ENCODE measurements at places on chromosomes 1 and 21.

GRCh38 chr1:156148216-156148615 lies 5.2 kb upstream of the SEMA4A start:
- DNase-seq: no peak

DNA sequence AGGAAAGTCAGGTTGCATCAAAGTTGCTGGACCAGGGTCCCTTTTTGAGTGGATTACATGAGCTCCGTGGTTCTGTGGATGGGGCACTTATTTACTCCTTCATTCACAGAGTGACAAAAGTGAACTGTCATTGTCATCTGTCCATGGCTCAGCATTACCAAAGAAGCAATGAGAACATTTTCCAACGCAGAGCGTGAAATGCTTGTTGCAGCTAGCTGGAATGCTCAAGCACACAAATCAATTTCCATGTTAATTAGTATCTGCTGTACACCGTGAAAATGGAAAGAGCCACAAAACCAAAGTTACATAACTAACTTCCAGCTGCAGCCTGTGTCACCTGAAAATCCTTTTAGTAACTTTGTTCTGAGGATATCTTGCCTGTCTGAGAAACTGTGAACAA lies 78.9 kb downstream of the MT1HL1 start:
- no peak for DNase-seq

GRCh38 chr1:85121744-85122143 lies 73.4 kb upstream of the MCOLN3 start:
- DNase-seq: no peak

GRCh38 chr1:88773540-88774150 lies 89.6 kb downstream of the PKN2 start:
- DNase-seq: no peak

DNA sequence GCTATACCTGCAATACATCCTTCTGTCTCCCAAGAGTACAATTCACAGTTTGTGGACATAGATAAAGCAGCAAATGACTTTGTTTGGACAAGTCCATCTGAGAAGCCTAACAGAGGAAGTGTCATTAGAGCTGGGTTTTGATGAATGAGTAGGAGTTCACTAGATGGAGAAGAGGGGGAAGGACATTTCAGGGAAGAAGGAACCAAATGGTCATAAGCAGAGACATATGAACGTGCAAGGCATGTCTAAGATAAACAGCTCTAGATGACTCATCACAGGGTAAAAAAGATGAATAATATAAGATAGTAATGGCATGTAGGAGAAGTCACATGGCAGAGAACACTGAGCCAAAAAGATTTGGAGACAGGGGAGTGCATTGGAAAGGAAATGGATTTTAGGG lies 54.5 kb downstream of the HMGB4 start:
- DNase-seq: no peak

GRCh38 chr1:33641104-33641830 lies 168.8 kb downstream of the ZSCAN20 start:
- DNase-seq: no peak

DNA sequence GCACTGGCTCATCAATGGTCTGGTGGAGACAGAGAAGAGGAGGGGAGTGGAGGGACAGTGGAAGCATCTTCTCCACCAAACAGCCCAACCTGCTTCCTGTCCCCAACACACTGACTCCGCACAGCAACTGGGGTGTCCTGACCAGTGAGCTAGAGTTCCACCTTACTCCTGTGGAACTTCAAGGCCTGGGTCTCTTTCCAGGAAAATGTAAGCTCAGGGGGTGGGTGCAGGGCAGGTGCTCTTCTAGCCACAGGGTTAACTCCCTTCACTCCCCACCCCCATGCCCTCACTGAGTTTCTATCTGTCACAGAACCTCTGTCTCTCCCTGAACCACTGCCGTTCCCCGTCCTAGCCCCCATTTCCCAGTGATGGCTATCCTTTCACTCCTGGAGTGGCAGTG lies 876 bp downstream of the MOB3C start:
- no peak for DNase-seq

DNA sequence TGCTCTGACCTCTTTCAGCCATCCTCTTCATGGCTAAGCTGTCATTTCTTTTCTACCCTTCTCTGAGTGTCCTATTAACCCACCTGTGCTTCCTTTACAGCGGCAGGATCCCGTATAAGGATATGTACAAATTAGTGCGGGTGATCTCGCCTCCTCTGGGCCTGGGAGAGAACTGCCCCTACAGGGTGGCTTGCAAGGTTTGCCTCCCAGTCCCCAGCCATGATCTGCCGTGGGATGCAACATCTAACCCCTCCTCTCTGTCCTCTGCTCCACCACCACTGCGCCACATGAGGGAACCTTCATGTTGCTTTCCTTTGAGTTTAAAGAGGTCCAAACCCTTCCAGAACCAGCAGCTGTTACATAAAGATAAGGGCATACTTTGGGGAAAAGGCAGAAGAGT lies 282.2 kb downstream of the ZNF648 start:
- no peak for DNase-seq

- no peak for DNase-seq
These were observed 10.8 kb downstream of the TRIM45 start for GRCh38 chr1:117110774-117111173.

- no peak for DNase-seq
These were observed 6.8 kb downstream of the CDCA8 start for GRCh38 chr1:37699147-37699546.

DNA sequence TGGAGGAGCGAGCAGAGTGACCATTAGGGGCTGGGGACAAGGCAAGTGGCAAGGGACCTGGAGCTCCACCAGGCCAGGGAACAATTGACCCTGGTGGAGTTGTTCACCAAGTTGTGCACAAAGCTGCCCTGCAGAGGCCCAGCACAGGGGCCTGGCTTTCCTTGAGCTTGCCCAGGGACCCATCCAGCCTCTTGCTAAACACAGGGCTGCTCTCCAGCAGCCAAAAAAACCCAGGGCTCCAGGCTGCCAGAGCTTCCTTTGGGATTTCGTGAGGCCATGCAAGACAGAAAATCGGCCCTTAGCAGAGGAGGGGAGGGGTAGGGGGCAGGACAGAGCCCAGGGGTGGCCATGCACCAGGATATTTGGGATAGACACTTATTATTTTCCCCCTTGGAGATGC lies 32.6 kb downstream of the LRP8 start:
- no peak for DNase-seq

GRCh38 chr1:236394879-236395229 lies 768 bp downstream of the EDARADD start:
- no peak for DNase-seq

- no peak for DNase-seq
These were observed 280.1 kb downstream of the HHAT start for GRCh38 chr1:210608767-210609166.

GRCh38 chr1:94413311-94413710 lies 4.9 kb upstream of the ABCD3 start:
- no peak for DNase-seq

DNA sequence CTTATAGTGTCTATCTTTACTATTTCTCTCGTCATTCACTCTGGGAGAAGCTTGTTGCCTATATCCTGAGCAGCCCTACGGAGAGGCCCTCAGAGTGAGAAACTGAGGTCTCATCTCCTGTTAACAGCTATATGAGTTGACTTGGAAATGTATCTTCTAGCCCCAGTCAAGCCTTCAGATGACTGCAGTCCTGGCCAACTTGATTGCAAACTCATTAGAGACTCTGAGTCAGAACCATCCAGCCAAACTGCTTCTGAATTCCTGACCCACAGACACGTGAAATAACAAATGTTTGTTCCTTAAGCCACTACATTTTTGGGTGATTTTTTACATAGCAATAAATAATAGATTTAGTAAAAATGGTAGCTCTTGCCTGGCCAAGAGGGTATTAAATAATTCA lies 3.9 kb upstream of the ZBED6 start:
- no peak for DNase-seq

DNA sequence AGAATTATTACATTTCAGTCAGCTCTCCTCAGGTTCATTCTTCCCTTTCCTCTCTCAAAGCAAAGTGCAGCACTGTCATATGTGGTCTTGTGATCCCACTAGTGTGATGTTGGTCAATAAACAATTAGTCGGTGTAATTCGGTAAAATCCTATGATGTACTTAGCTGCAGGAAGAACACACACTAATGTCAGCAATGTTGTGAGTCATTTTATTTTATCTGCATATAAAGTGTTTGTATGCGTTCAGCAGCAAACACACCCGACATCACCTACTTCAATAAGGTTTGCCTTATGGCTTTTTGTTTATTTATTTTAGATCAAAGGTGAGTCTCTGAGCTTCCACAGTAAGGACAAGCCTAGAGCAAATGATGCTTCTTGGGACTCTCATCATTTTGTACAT lies 47.8 kb downstream of the PTPN14 start:
- DNase-seq: no peak

DNA sequence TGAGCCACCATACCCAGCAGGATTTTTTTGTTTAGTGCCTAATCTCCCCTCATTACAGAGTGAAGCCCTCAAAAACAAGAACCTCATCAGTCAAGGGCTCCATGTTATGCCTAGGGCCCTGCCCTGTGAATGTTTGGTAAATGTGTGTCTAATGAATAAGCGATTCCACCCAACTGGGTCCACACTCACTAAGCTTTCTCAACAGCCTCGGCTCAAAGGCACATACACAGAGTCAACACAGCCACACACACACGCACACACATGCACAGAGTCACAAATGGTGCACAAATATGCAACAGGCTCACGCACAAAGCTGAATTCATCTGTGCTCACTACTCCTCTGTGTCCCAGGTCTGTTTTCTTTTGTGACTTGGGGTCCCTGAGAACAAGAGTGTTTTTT lies 11.7 kb upstream of the SYNC start:
- DNase-seq: no peak

DNA sequence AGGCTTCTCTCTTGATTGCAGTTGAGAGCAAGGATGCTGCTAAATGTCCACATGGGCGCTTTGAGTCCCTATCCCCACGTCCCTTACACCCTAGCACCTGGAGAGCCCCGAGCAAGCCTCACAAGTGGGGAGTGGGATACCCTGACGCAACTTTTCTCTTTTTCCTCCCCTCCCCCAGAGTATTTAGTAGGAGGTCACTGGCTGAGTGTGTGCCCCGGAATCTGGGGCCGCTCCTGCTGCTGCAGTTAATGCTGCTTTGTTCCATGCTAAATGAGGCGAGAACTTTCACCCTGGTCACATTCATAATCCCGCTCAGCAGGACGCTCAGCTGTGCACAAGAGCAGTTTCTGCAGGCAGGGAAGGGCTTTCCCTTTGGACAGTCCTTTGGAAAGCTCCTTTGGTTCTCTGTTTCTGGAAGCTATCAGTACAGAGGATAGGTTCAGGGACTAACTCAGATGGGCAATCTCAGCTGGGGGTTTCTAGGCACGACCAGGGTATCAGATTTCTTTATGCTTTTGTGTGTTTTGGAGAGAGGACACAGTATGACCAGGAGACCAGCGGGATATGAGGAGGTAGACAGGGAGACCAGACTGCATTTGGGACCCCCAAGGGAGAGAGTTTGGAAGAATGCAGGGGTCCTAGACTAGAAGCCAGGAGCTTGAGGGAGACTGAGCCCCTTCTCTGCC lies 75.9 kb downstream of the NOS1AP start:
- no peak for DNase-seq

DNA sequence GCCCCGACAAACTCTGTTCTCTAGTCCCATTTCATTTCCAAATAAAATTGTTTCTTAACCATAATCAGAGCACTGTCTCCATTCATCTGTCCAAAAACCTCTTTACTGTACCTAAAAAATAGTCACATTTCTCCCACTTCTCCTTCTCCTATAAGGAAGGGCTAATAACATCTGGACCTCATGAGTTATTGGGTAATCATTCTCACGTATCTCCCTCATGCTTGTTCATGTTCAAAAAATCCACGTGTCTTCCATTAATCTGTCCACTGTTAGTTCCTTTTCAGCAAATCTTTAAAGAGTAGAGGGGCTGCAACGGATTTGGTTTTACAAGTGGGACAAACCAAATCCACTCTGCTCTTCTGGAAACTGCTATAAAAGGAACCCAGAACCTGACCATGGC lies 1418.8 kb downstream of the MRPL39 start:
- no peak for DNase-seq

DNA sequence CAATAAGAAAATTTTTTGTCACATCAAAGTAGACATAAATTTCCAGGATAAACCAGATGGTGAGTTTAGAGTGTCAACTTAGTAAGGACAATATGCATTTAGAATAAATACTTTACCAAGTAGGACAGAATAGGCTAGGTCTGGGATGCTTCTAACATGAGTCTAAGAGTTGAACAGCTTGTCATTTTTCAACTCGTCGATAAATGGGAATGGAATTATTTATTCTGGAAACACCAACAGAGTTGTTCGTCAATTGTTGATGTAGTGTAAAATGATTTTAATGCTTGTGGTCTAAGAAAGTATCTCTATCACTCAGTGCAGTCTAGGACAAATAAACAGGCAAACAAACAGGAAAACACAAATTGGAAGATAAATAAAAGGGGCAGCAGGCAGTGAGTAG lies 358.4 kb upstream of the ST6GALNAC5 start:
- no peak for DNase-seq

DNA sequence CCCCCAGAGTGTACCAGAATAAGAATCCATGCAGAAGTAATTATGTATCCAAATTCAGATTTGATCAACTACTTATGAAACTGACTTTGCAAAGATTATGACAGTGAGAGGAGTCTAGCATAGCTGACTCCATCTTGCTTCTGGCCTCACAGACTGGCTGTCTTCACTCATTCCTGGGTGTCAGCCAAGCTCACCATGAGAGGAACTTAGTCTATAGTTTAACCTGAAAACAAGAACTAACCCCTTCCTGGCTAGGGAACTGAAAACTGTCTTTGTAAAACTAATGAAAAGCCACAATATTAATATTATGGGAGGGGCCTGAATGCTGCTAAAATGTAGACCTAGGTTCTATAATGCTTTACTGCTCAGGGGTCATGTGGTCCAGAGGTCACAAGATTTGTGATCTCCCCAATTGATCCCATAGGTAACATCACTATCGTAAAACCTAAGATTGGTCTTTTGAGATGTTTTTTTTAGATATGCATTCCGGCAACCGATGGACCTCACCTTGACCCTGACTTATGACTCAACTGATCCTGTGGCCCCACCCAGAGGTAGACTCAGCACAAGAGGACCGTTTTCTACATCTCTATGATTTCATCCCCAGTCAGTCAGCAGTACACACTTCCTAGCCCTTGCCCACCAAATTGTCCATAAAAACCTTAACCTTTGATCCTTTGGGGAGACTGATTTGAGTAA lies 55.2 kb downstream of the ATP1B1 start:
- DNase-seq: no peak

DNA sequence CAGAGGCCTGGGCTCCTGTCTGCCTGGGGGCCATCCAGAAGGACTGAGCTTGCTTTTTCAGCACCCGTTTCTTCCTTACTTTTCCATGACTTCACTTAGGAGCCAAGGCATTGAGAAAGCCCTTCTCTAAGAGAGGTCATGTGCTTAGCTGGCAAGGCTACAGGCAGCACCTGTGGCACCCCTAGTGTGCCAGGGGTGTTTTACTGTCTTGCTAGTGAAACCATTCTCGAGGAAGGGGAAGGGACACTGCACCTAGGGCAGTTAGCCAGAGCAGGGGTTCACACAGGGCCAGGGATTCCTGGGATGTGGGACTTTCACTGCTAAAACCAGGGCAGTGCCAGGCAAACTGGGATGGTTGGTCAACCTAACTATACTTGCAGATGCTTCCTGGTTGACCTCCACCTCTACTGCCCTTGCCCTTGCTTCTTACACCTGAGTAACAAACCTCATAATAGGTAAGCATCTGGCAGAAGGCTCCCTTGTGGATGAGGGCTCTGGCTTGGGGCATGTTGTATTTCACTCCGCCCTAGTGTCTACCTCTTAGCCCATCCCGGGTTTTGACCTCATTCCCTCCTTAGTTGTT lies 69.2 kb downstream of the NOS1AP start:
- DNase-seq: no peak

All from AG09319 (cell line).